ENCODE measurements at places on chromosomes 1 and 21. TPM values are rescaled to one million over a fixed set of nuclear protein-coding genes. Genes with fewer than 3 reads are reported as not detected.

The MMP23B gene
- total RNA-seq = 42.7 TPM

The NVL gene
- 34.6 TPM for total RNA-seq

The WNT3A gene
- total RNA-seq = not detected

The GPR61 gene
- total RNA-seq = not detected
